NCI-H510A (cell line): ENCODE measurements at places on chromosomes 11 and 22.

- no peak for DNase-seq
Observed at GRCh38 chr11:110198031-110198729, 98.2 kb downstream of the RDX start.

GRCh38 chr22:38272373-38273134 lies at the start of gene TMEM184B:
TSS of gene TMEM184B (minus strand) at chr22:38273010. CDS start at chr22:38247961, 25,049 bp downstream.
- DNase-seq = no peak

- no peak for DNase-seq
Observed at GRCh38 chr11:10487002-10487647, 32.1 kb downstream of the AMPD3 start.

GRCh38 chr11:75351791-75352587 lies 528 bp upstream of the ARRB1 start:
- no peak for DNase-seq

DNA sequence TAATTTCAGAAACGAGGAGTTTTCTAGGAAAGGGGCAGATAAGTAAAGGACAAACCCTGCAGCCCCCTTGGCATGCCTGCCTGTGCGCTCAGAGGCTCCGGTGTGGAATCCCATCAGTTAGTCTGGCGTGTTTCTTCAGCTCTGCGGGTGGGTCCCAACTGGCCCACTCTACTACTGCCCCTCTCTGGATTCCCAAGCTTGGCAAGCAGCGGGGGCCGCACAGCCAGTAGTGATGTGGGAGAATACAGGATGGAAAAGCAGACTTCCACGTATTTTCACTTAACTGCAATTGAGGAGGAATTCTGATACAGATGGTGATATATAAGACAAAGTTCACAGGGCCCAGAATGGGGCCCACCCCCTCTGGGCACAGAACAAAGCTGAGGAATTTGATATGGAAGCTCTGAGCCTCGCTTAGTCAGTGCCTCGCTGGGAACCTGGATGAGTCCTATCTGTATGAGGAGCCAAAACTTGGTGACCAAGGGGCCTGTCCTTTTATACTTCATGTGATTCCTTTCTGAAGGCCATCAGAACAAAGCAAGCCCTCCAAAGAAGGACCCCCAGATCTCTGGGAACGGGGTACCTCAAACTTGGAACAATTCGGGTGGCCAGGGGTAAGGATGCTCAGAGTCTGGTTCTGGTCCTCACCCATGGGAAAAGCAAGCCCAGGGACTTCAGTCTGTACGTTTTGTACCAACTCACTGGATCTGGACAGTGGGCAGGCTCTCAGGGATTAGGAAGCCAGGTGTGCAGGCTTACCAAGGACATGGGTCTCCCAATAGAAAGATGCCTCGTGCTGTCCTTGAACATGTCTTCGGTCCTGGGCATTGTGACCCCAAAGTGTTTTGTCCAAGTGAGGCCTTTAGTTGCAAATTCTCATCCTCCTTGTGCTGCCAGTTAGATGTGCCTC lies 26.0 kb downstream of the RELT start:
- DNase-seq = no peak

- DNase-seq = no peak
Observed at GRCh38 chr11:114169321-114169749, 109.8 kb downstream of the ZBTB16 start.

GRCh38 chr11:21622995-21623394 lies 569.9 kb upstream of the ANO5 start:
- no peak for DNase-seq

- DNase-seq = no peak
Observed at GRCh38 chr11:44623341-44623730, 57.9 kb downstream of the CD82 start.
